Thoracic aorta endothelial cell (primary cell): ENCODE measurements at places on chromosomes 7 and 10. TPM values are rescaled to one million over a fixed set of nuclear protein-coding genes. Genes with fewer than 3 reads are reported as not detected.

The TSPAN15 gene
- total RNA-seq, result 23.9 and 31.1 TPM in 2 replicates

The PRSS1 gene
- not detected in 2 replicates for total RNA-seq

The TCAF2 gene
- total RNA-seq, result 14.5 and 31.0 TPM in 2 replicates

The ADAP1 gene
- total RNA-seq, result 0.22 and 0.27 TPM in 2 replicates

The MOGAT3 gene
- not detected in 2 replicates for total RNA-seq

The SPDYE18 gene
- total RNA-seq, result 0.14 TPM in 1 of 2 replicates, not detected in the other

The HMX3 gene
- not detected in 2 replicates for total RNA-seq

The GJD4 gene
- not detected in 2 replicates for total RNA-seq

The EVX1 gene
- total RNA-seq, result not detected in 2 replicates

The NXPH1 gene
- not detected in 2 replicates for total RNA-seq

The NPSR1 gene
- total RNA-seq, result not detected in 2 replicates
